Stimulated activated CD4-positive, alpha-beta T cell treated with anti-CD3 and anti-CD28 coated beads, Interleukin-1b, Interleukin-23, amount 100 ng/mL, for 1 hour (primary cell): ENCODE measurements at places on chromosomes 16 and 17.

DNA sequence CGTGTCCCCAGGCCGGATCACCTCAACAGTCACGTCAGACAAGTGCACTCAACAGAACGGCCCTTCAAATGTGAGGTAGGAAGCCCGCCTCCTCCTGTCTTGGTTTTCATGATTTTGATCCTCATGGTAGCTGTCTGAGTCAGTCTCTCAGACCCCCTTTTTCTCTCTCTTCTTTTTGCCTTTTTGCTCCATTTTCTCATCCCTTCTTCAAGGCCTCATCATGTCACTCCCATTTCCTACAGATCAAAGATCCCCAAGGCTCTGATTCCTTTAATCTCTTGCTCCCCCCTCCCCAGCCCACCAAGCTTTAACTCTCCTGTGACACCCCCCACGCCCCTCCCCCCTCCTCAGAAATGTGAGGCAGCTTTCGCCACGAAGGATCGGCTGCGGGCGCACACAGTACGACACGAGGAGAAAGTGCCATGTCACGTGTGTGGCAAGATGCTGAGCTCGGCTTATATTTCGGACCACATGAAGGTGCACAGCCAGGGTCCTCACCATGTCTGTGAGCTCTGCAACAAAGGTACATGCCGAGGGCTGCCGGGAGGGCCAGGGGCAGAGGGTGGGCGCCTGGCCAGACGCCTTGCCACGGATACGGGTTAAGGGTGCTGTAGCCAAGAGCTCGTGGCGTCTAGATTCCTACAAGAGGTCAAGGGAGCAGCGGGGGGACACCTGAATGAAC, 2.0 kb downstream of the MAZ start:
- no peak for DNase-seq

- DNase-seq = no peak
Measured at GRCh38 chr16:2278956-2279800, 11.3 kb upstream of the RNPS1 start.

DNA sequence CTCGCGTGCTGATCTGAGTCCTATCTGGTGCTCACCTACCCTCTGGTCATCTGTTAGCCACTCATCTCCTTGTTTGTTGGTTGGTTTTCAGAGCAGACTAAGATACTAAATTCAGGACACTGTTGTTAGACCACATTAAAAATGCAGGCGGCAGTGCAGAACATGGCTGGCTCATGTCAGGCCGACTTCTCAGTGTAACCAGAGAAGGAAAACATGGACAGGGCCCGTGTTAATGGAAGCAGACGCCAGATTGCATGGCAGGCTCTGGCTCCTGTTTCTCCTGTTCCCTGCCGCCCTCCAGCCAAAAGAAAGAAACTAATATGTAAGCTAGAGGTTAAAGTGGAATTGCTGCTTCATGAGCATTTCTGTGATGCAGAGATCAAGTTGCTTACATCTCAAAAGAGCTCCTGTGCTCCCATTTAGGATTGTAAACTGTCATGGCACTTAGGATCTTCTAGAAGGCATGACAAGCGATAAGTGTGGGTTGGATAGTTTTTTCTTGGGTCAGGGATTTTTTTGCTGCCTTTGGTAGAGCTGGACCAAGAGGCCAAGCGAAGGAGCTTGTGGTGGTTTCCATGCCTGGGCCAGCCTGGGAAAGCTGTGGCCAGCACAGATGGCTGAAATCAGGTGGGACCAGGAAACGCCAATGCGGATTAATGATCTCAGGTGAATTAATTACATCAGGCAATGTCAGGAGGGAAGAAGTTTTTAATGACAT, 56.1 kb downstream of the YPEL2 start:
- no peak for DNase-seq

- DNase-seq = no peak
Measured at GRCh38 chr17:57543230-57543629, 201.9 kb downstream of the CCDC182 start.

DNA sequence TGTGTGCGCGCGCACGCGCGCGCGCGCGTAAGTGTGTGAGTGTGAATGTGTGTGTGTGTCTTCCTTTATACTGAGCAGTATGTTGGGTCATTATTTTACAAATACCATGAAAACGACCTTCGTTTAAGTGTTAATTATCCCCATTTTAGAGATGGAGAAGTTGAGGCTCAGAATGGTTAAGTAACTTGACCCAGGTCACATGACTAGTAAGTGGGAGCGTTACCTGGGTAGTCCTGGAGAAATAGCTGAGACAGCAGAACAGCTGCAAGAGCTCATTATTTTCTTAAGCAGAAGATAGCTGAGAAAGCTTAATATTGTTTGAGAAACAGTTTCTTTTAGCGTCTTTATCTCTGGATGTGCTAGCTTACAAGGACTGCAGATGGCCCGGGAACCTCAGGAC, 78.8 kb downstream of the IRX3 start:
- no peak for DNase-seq

DNA sequence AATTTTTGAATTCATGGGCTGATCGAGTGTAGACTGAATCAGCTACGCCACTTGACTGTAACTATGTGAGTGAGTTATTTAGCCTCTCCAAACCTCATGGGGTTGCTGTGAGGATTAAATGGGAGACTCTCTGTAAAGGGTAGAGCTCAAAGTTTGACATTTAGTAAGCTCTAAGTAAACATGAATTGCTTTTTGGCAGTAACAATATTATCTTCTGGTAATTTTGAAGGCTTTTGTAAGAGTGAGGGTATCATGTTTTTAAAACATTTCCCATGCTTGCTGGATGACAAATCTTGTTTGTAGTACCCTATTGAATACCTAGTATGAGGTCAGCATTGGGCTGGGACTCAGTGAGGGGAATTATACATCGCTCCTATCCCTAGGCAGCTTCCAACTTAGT, 35.3 kb downstream of the MRTFB start:
- no peak for DNase-seq

GRCh38 chr16:12096828-12097522, 120.4 kb downstream of the SNX29 start:
- no peak for DNase-seq

DNA sequence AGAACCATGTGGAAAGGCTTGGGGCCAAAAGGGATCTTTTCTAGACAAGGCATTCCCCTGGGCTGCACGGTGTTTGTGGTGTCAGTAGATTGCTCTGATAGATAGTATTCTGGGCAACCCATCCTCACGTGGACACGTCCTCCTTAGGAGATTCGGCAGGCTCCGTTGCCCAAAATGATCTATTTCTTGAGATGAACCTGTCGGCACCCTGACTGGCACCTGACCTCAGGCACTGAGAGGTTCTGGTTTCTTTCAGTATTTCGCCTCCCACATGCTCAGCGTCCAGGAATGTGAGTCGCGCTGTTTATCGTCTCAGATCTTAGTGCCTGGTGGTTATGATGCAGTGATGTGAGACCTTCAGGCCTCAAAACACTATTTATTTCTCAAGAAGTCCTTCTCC, 89.7 kb downstream of the MARCHF10 start:
- no peak for DNase-seq

DNA sequence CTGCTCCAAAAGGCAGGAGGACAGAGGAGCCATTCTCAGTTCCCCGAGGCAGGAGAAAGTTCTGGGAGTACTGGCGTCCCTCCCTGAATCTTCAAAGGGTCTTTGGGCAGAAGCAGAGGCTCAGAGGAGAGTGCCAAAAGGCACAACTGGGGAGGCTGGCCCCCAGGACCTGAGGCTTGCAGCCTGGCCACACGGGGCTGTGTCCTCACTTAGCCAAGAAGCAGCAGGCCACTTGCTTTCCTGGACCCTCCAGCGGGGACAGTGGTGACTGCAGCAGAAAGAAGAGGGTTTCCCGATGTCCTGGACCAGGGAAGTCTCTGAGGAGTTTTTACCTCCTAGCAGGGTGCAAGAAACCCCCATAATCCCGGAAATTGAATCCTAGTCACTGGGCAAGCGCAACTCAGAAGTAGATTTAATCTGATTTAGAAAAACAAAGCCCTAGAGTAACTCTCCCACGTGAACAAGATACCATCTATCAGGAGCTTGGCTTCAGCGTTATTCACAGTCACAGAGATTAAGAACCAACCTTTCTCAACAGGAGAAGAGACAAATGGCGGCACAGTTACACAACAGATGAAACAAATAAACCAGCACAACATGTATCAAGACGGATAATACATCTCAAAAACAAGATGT, 25.5 kb upstream of the BCO1 start:
- DNase-seq = no peak

GRCh38 chr17:77326076-77326591, 185.4 kb downstream of the SEC14L1 start:
- DNase-seq = no peak

GRCh38 chr17:36117505-36118382, 14.1 kb downstream of the CCL4 start:
- DNase-seq = no peak

DNA sequence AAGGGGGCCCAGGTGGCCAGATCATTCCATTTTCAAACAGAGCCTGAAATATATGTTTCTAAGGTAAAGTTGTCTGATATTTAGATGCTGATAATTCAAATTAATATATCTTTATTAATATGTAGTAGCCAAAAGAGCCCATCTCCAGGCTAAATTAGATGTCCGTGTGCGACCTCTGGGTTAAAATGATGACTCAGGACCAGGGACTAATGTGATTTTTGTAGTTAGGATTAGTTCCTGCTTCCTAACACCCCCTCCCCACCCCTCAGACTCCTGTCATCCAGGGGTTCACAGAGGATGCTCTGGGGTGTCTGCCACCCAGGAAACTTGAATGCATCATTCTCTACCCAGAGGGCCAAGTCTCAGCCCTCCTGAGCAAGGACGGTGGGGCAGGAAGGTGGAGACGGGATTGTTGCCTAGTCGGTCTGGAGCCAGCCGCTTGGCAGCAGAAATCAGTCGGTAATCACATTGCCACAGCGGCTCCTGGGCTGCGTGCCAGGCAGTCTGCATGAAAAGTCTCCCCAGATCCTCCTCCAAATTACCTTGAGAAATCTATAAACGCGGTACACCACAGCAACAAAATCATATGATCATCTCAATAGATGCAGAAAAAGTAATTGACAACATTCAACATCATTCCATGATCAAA, 29.8 kb downstream of the CNGB1 start:
- no peak for DNase-seq

GRCh38 chr17:17295141-17295540, 8.0 kb upstream of the NT5M start:
- no peak for DNase-seq

- DNase-seq = no peak
Measured at GRCh38 chr17:1920948-1921351, 91.1 kb downstream of the RPA1 start.

- no peak for DNase-seq
Measured at GRCh38 chr16:87541147-87541871, 48.5 kb upstream of the ZCCHC14 start.

DNA sequence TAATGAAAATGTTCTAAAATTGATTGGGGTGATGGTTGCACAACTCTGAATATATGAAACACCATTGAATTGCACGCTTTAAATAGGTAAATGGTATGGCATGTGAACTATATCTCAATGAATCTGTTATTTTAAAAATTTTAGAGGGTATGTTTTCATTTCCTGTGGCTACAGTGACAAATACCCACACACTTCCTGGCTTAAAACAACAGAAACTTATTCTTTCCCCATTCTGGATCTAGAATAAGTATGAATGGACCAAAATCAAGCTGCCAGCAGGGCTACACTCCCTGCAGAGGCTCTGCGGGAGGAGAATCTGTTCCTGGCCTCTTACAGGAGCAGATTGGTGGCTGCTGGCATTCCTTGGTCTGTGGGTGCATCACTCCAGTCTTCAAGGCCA, 11.3 kb upstream of the PECAM1 start:
- DNase-seq = no peak

DNA sequence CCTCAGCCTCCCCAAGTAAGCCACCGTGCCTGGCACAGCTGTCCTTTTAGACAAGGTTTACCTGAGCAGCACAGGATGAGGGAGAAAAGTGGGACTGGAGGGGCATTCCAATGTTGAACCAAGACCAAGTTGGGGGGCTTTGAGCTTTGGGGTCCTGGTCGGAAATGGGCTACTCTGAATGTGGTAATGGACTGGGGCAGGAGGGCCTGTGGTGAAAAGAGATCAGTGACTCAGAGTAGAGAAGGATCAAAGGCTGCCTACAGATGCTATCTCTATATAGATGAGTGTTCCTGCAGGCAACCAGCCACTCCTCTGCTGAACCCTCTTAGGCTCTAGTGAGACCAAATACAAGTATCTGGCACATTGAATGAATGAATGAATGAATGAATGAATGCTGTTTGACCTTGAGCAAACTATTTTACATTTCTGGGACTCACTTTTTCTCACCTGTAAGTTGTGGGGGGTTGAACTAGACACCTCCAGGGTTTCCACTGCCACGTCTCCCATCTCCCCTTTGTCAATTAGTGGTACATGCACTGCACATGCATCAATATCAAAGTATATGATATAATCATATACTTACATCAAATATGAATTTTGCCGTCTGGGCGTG, 26.3 kb upstream of the ETV4 start:
- DNase-seq = no peak

DNA sequence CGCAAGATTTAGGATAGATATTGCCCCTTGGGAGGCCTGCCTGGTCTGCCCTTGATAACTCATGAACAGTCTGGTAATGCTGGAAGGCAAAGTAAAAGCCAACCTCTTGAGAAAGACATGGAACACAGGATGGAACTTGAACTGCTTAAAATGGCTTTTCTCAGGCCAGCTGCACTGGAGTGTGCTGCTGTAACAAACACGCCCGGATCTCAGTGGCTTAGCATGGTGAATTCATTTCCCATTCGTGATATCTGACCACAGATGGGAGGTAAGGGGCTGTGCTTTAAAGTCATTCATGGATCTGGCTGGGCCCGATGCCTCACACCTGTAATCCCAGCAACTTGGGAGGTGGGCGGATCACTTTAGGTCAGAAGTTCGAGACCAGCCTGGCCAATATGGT, 113.2 kb downstream of the WWOX start:
- DNase-seq = no peak

- DNase-seq = no peak
Measured at GRCh38 chr16:84449156-84450140, 55.0 kb downstream of the MEAK7 start.

- no peak for DNase-seq
Measured at GRCh38 chr16:49681217-49681883, 174.6 kb downstream of the ZNF423 start.

DNA sequence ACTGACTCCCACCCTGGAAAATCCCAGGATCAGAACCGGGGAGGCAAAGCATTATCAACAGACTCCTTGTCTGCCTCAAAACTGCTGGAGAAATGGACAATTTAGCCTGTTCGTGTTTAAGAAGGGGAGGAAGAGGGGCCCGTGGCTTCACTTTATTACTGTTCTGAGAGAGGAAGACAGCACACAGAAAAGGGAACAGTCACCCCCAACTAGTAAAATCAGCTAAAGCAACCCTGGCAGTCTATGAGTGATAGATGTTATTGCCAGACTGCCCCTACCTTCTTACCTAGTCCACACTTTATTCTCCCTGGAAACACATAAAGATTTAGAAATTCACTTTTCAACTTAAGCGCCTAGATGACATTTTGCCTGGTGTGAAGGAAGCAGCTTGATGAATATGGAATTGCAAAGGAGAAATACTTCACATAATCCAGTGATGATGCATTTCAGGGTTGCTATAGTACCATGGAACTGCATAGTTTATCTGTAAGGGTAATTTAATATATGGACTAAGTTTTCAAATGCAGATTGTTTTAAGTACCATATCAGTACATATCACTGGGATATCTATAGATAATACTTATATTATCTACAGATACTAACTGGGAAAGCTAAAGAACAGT, 36.9 kb upstream of the TRAP1 start:
- DNase-seq = no peak
